Activated CD4-positive, alpha-beta T cell treated with anti-CD3 and anti-CD28 coated beads, Interleukin-2, amount 50 U/mL, for 1 hour (primary cell): ENCODE measurements at places on chromosomes 3 and 15.

DNA sequence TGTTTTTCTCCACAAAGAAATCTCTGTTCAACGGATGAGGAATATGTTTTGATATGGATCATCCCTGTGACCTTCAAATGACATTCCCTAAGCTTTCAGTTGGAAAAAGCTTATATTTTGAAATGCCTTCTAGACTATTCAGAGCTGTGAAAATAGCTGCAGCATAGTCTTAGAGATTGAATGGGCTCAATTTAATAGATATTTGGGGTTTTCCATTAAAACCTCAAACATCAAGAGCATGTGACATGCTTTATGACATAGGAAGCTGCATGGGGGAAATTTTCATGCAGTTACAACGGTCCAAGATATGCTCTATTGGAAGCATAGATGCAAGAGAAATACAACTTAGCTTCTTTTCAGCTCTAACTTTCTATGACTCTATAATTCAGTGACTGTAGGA is 102.8 kb downstream of the LSAMP start:
- no peak for DNase-seq

- DNase-seq, result no peak
Measured at GRCh38 chr15:82304778-82305090, 42.1 kb downstream of the SAXO2 start.

GRCh38 chr3:113948015-113948917 is 453 bp downstream of the ZDHHC23 start:
- DNase-seq, result peak; percentile 13

- no peak for DNase-seq
Measured at GRCh38 chr15:43879386-43880355, 52.9 kb downstream of the WDR76 start.

DNA sequence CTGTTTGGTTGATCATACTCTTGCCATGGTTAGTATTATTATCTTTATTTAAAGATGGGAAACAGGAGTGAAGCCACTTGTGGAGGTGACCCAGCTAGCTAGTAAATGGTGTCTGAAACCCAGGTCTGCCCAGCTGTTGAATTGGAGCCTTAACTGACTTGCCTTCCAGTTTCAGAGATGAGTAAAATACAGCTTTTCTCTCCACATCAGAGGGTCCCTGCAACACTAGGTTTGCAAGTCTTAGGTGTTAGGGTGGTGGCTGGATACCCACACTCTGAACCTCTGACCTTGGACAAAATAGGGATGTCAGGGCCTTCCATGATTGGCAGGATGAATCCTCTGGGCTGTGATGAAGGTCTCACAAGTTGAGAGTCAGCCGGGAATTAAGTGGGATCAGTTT is 4.1 kb downstream of the FLNB start:
- DNase-seq, result no peak

- no peak for DNase-seq
Measured at GRCh38 chr3:50095352-50095998, 6.8 kb downstream of the RBM5 start.

DNA sequence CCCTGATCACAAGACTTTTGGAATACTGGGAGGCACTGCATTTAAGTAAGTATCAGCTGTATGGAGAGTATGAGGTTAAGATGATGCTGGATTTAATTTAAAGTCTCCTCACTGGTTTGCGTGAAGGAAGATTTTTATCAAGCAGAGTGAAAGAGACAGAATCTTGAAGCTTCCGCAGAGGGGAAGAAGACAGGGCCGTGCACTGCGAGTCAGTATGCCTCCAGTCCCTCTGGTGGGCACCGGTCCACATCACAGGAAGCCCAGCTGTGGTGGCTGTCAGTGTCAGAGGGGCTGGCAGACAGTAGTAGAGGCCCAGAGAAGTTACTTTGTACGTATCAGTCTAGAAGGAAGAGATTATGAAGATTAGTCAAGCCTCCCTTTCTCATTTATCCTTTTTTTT is 379.0 kb upstream of the TPRG1 start:
- DNase-seq, result no peak

DNA sequence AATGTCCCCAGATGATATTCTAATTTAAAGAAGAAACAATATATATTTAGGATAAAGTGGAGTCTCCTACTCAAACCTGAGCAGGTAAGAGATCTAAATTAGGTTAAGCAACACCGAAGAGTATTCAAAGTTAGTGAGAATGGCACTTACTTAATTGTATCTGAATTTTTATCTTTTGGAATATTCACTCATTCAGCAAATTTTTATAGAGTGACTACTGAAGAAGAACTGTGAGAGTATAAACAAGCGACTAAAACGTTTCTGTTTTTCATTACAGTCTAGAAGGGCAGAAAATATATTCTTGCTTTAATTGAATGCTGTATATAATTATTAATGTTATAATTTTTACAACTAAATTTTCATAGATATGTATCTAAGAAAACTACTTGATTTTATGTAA is 567.7 kb upstream of the TBL1XR1 start:
- no peak for DNase-seq

- DNase-seq, result no peak
Measured at GRCh38 chr3:158725348-158726011, 6.8 kb downstream of the RARRES1 start.

- DNase-seq, result no peak
Measured at GRCh38 chr15:41331833-41332193, 578 bp downstream of the OIP5 start.

DNA sequence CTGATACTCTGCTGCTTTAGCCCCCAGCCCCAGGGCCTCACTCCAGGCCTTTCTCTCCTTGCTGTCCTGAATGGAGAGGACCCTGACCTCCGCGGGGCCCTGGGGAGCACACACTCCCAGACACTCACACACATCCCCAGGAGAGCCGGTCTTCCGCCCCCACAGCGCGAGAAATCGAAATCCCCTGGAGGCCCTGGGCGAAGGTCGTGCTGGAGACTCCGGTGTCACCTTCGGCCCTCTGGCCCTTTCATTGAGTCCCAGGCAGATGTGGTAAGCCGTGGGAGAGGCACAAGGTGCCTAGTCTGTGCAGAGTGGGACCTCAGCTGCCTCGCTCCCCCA is 848 bp upstream of the GOLGA8B start:
- DNase-seq, result no peak

DNA sequence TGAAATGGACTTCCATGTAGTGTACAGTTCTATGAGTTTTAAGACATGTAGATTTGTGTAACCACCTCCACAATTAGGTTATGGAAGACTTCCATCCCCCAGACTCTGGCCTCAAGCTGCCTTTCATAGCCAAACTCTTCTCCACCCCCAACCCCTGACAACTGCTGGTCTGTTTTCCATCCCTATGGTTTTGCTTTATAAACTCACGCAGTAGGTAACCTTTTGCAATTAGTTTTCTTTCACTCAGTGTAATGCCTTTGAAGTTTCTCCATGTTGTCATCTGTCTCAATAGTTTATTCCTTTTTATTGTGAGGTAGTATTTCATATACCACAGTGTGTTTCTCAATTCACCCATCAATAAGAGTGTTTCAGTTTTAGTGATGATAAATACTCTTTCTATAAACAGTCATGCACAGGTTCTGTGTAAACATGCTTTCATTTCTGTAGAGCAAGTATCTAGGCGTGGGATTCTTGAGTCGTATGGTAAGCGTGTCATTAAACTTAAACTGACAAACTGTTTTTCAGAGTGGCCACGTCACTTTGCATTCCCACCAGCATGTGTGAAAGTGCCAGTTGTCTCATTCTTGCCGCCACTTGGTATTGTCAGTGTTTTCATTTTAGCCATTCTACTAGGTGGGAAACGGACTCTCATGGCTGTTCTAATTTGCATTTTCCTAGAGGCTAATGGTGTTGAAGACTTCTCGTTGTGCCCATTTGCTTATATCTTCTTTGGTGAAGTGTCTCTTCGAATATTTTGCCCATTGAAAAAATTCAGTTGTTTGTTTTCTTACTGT is 47.3 kb upstream of the ALDH1A3 start:
- no peak for DNase-seq

DNA sequence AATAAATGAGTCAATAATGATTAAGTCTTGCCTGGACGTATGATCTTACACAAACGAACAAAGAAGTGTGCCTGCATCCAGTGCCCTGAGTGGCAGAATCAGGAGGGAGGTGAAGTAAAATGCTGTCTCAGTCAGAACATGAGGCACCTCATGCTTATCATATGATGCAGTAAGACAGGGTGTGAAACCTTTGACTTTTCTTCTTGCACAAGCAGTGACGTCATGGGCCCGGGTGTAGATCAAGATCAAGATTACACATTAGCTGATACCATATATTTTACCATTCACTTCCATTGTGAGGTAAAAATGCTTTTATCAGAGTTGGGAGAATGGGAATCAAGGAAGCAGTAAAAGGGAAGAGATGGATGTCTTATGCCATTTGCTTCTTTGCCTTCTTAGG is 291.6 kb upstream of the PLSCR5 start:
- no peak for DNase-seq

GRCh38 chr3:192449036-192449435 is 278.3 kb downstream of the FGF12 start:
- DNase-seq, result no peak

DNA sequence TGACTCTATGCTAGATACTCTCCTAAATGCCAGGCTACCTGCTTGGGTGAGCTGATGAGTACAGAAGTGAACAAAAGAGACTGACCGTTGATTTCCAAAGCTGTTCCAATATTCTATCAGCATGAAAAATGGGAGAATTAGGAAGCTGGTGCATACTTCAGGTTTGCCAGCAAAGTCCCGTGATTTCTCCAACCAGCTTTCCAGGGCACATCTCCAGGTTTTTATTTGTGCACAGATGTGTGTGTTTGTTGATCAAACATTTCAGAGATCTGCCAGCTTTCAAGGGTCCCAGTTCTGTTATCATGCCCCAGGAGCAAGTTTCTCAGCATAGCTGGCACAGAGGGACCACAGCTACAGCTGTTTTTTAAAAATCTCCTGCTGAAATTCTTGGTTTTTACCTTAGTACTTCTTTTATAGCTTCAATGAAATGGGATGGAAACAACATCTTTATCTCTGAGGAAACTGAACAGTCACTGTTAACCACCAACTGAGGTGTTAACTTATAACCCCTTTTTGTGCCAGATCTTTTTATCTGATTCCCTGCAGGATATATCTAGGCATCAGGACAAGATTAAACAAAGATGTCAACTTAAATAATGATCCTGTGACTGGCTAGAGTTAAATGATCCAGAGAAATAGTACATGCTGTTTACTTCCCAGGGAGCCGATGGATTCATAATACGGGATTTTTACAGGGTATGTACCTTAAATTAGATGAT is 380.8 kb downstream of the GRM7 start:
- no peak for DNase-seq

GRCh38 chr3:171753025-171753472 is 57.2 kb downstream of the PLD1 start:
- DNase-seq, result no peak

DNA sequence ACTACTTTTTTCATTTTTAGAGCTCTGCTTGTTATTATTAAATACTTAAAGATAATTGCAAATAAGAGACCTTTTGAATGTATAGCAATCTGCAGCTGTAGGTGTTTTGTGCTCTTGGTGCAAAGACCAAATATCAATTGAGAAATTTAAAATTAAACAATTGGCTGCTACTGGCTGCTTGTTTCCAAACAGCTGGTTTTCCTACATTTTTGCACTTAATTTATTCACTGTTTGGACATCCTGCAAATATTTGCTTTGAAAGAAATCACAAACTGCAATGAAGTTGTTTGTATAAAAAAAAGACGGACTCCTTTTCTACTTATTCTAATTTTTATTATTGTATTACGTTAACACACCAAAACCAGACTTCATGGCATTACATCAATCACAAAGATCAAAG is 35.6 kb downstream of the MED12L start:
- no peak for DNase-seq

DNA sequence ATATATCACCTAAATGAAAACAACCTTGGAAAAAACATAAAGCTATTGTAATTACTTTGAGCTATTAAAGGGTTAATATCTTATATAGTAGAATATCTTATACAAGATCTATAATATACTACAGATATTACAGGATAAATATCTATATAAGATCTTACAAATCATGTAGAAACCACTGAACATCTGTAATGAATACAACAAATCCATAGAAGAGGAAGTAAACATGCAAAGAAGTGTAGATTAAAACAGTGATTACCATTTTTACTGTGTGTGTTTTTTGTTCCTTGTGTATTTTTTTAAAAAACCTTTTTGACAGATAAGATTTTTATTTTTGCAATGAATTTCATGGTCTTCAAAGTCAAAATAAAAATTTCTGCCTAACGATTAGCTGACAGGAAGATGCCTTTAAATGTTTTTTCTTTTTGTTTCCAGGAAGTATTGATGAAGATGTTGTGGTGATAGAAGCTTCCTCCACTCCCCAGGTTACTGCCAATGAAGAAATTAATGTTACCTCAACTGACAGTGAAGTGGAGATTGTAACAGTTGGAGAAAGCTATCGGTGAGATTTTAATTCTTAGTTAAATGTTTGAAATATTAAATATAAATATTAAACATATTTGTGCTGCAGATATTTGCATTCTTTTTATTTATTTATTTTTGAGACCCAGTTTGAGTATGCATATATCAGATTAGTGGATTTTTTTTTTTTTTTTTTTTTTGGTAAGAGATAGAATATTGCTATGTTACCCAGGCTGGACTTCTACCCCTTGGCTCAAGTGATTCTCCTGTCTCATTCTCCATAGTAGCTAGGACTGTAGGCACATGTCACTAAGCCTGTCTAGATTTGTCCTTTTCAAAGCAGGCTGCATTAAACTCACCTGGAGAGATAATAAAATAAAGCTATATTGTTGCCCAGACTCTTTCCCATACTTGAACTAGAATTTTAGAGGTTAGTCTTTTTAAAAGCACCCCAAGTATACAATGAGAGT is 52.8 kb upstream of the CCNB2 start:
- no peak for DNase-seq

GRCh38 chr15:59282515-59283337 is 76.1 kb downstream of the LDHAL6B start:
- DNase-seq, result no peak

DNA sequence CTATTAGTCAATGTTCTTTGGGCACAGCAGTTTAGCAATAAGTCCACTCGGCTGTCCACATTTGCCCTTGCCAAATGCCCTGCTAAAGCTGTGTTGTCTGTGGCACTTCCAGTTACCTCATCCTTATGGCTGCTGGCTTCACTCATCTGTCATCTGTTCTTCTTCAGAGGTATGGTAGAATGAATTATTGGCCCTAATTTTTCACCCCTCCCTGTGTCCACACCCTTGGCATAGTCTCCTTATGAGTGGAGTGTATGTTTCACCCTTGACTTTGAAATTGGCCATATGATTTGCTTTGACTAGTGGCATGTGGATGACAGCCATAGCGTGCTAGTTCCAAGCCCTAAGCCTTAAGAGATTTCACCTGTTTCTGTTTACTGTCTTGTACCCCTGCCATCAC is 72.1 kb upstream of the EPHB1 start:
- DNase-seq, result no peak

- DNase-seq, result peak; percentile 30
Measured at GRCh38 chr3:56878074-56878473, 76.3 kb upstream of the ARHGEF3 start.

DNA sequence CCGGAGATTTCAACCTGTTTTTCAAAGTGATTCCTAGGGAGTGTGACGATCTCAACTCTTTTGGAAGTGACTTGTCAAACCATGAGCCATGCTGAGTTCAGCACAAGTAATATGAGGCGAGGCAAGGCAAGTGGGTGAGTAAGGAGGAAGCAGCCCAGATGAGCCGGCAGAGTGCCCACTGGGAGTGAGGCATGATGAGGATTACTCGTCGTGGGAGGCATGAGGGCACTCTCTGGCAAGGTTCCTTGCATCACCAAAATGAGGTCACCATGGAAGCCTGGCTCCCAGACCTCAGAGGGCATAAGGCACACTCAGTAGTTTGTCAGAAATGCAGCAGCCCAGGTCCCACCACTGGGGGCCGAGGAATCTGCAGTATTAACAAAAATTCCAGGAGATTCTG is 636.1 kb downstream of the MAGI1 start:
- DNase-seq, result no peak
